ENCODE measurements at places on chromosomes 6 and 20.

GRCh38 chr20:50957276-50957675 lies 1.1 kb downstream of the DPM1 start:
- no peak for DNase-seq

DNA sequence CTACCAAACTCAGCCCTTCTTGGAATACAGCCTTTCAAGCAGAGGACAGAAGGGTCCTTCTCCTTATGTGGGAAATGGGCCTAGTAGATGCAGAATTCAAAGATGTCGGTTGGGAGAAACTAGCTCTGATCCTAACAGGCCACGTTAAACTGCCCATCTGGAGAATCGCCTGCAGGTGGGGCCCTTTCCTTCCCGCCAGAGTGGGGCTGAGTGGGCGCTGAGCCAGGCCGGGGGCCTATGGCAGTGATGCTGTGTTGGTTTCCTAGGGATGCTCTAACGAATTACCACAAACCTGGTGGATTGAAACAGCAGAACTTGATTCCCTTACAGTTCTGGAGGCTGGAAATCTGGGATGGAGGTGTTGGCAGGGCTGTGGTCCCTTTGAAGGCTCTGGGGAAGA lies 9.1 kb downstream of the MAPK13 start:
- DNase-seq: no peak

DNA sequence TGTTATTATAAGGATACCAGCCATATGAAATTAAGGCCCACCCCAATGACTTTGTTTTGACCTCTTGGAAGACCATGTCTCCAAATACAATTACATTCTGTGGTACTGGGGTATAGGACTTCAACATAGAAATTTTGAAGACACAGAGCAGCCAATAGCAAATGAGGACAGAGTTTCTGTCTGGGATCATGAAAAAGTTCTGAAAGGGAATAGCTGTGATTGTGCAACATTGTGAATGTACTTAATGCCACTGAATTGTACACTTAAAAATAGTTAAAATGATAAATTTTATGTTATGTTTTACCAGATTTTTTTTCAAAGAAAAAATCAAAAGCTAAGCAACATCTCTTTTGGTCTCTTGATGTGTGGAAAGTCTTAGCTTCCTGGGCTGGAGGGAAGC lies 27.0 kb upstream of the AGPAT4 start:
- no peak for DNase-seq

DNA sequence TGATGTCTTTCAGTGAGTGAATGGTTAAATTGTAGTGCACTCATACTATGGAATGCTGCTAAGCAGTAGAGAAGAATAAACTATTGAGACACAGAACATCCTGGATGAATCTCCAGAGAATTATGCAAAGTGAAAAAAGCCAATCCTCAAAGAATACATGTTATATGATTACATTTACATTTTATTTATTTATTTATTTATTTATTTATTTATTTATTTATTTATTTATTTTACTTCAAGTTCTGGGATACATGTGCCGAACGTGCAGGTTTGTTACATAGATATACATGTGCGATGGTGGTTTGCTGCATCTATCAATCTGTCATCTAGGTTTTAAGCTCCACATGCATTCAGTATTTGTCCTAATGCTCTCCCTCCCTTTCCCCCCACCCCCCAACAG lies 175.8 kb upstream of the VGLL2 start:
- no peak for DNase-seq

- no peak for DNase-seq
Measured at GRCh38 chr6:7189101-7189758, 81.5 kb downstream of the RREB1 start.

DNA sequence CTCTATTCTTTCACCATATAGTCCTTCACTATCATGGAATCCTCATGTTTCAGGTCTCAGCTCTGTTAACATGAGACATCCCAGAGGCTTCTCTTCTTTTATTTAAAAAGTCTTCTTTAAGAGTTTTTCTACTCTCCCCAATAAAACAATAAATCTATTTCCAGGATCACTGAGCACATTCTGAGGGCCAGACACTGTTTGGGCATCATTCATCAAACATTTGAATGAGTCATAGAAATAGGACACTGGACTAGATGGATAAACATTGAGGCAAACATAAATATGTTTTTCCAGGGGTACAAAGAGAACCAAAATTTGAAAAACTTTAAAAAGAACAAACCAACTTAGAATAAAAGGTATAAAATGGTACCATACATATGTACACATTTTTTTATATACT lies 554.4 kb downstream of the KIF16B start:
- DNase-seq: no peak

GRCh38 chr6:127342296-127342945 lies 988 bp downstream of the ECHDC1 start:
- no peak for DNase-seq

DNA sequence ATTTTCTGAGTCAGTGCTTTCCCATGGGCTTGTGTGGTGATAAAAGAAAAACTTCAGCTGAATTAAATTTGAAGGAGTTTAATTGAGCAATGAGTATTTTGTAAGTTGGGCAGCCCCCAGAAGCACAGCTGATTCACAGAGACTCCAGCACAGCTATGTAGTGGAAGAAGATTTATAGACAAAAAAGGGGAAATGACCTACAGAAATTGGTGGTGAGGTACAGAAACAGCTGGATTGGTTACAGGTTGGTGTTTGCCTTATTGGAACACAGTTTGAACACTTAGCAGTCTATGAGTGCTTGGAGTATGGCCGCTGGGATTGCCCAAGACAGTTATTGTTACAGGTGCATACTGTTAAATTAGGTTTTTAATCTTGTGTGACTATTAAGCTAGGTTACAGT lies 96.9 kb upstream of the PTPRK start:
- DNase-seq: no peak

DNA sequence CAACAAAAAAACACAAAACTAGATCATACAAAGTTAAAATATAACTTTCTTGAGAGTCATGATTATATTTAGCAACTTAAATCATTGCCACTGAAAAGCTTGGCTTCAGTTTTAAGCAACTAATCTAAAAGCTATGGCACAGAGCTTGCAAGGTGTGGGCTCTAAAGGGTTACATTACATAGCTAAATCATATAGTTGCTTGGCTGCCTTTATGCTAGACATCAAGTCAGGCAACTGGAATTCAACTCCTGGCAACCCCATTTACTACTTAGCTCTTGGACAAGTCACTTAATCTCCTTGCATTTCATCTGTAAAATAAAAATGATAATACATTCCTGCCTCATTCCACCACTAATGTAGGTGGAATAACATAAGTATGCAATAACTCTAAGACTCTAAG lies 40.9 kb upstream of the GCM1 start:
- no peak for DNase-seq

DNA sequence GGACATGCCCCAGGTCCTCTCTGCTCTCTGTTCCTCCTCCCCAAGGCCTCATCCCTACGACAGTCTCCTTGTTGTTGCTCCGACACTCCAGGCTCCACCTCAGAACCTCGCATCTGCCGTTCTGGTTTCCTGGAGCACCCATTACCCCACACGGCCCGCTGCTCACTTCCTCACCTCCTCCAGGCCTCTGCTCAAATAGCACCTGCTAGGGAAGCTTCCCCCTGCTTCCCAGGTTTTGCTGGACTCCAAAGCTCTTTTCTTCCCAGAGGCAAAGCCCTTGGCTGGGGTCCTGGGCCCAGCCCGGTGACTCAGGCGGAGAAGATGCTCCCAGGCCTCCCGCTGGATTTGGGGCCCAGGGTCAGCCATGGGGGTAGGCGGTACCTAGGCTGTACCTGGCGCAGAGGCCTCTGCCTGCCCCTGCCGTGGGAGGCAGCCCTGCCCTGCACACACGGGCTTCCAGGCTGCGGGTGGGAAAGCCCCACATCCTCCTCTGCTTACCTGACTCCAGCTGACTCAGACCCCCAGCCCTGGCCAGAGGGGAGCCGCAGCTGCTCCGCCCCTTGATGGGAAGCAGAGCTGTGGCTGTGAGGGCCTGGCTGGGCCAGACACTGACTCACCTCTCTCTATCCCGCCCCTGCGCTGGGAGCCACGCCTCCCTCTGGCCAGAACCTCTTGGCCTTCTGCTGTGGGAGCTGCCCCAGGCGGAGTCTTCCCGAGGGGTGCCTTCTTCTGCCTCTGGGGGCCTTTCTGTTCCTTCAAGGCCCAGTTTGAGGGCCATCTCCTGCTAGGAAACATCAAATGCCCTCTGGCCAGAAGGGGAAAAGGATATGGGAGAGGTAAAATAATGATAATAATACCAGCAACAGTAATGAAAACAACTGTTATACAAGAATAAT lies 130.5 kb downstream of the CEBPB start:
- DNase-seq: peak; percentile 51

- DNase-seq: no peak
Measured at GRCh38 chr6:42028234-42029061, 21.9 kb upstream of the TAF8 start.

DNA sequence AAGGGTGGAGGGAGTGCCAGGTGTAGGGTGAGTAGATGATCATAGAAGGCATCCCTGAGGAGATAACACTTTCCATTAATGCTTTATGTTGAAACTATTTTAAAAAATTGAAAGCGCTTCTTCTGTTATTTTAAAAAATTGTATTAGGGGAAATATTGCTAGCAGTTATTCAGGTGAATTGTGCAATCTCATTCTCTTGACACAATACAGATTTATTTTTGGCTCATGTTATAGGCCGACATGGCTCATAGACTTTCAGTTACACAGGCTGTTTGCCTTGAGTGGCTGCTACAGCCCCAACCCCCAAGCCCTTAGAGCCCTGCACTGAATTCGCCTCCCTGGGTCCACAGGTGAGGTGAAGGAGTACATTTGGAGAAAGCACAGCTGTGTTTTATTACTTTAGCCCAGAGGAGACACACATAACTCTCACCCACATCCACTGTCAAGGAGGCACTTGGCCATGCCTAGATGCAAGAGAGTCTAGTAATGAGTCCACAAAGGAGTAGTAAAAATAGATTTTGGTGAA lies 228.2 kb downstream of the RFPL4B start:
- no peak for DNase-seq

DNA sequence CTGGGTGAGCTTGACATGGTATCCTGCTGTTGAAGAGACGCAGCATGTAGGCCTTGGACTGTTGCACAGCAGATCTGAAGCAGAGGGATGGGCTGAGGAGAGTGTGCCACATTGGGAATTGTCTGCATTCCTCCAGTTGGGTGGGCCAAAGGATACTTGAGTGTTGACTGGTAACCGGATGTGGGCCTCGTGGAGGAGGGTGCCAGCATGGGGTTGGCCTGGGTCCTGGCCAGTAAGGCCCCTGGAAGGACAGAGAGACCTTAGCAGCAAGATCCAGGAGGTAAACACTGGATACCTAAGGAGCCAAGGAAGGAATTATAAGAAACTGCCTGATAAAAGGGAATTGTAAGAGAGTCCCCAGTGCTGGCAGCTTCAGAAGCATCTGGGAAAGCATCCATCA lies 76.9 kb downstream of the FIG4 start:
- no peak for DNase-seq

GRCh38 chr6:69061066-69061465 lies 426.0 kb downstream of the ADGRB3 start:
- no peak for DNase-seq

- no peak for DNase-seq
Measured at GRCh38 chr6:53635322-53635721, 30.2 kb downstream of the KLHL31 start.

DNA sequence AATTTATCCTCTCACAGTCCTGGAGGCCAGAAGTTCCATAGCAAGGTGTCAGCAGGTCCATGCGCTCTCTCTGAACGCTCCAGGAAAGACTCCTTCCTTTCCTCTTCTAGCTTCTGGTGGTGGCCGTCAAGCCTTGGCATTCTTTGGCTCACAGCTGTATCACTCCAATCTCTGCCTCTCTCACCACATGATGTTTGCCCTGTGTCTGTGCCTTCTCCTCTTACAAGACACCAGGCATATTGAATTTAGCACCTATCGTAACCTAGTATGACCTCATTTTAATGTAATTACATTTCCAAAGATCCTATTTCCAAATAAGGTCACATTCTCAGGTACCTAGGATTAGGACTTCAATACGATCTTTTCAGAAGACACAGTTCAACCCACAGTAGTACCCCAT lies 428.5 kb downstream of the CD83 start:
- no peak for DNase-seq

DNA sequence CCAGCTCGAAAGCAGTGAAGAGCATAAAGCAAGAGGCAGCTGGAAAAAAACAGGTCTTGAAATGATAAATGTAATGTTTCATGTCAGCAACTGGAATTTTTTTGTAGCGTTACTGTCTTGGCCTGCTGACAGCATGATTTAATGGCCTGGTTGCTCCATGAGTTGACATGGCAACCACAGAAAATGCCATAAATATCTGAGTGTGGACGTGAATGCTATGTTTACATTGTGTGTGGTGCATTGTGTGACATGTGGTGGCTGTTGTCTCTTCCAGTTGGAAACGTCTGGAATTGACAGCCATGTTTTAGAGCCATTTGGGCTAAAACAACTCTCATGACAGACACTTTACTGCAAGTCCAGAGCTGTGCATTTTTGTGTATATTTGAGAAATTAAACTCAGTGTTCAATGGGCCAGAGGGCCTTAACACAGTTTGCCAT lies 170.0 kb downstream of the FOXA2 start:
- no peak for DNase-seq

GRCh38 chr20:22866812-22867341 lies 168.2 kb upstream of the SSTR4 start:
- no peak for DNase-seq

DNA sequence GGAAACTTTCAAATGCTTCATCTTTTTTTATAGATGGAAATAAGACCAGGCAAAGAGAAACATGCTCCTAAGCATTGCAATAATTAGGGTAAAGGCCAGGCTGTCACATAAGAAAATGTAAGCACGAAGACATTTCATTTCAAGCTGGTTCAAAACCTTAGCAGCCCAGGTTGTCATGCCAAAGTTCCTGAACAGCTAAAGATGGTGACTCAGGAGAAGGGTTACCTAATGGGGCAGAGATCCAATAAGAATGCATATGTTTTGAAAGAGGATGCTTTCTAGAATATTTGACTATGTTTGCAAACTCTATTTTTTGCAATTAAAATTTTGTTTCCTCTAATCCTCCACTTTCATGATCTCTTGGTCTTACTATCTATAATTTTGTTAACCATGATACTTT lies 65.6 kb upstream of the PHACTR2 start:
- no peak for DNase-seq

DNA sequence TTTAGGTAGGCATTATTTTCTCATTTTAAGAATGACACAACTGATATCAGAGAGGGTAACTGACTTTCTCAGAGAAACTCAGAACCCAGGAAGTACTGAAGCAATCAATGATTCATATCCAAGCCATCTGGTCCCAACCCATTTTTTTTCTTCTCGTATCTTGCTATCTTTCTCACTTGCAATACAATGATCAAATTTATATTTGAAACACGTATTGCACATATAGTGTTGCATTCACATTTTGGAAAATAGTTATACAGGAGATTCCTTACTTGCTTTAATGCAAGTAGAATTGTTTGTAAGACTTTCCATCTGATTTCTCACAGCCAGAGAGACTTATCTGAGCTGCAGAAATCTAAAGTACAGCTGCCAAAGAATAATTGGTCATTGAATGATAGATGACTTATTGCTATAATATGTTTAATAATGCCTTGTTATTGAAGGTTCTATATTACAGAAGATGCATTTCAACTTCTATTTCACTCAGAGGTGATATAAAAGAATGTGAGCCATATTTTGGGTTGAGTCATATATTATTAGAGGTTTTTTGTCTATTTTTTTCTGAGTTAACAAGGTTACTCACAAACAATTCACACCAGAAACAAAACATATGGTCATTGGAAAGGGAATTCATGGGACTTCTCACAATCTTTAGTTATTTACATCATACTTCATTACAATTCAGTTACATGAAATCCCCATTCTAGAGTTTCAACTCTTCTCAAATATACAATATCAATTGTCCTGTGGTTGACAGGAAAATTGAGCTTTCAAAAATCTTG lies 337.5 kb upstream of the CITED2 start:
- DNase-seq: no peak
